ENCODE measurements at places on chromosomes 4 and X.

DNA sequence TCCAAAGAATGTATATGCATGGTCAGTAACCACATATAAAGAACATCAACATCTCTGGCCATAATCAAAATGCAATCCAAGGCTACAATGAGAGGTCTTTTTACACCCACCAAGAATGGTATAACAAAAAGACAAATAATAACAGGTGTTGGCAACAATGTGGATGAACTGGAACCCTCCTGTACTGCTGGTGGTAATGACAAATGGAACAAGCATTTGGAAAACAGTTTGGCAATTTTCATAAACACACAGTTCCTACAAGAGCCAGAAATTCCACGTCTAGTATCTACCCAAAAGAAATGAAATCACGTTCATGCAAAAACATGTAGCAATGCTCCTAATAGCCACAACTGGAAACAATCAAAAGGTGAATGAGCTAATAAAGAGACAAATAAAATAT lies 11.7 kb downstream of the UGT2B4 start:
- no peak for DNase-seq

- DNase-seq: no peak
Observed at GRCh38 chr4:87278335-87278794, 44.3 kb downstream of the HSD17B13 start.

- DNase-seq: no peak
Observed at GRCh38 chrX:19904778-19905367, 17.5 kb upstream of the SH3KBP1 start.

GRCh38 chr4:92305148-92305877 lies 1.5 kb downstream of the GRID2 start:
- no peak for DNase-seq

- no peak for DNase-seq
Observed at GRCh38 chr4:6753103-6753560, 29.4 kb upstream of the KIAA0232 start.

GRCh38 chr4:148305751-148306150 lies 136.5 kb downstream of the NR3C2 start:
- DNase-seq: no peak

DNA sequence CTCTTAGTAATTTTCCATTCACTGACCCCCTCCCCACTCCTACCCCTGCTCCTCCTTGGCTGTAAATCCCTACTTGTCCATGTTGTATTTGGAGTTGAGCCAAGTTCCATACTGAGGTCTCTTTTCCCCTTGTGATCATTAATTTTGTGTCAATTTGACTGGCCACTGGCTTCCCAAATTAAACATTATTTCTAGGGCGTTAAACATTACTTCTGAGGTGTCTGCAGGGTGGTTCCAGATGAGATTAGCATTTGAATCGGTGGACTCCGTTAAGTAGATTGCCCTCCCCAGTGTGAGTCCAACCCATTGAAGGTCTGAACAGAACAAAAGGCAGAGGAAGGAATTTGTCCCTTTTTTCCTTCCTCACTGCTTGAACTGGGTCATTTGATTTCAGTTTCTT lies 25.7 kb downstream of the SLC39A8 start:
- no peak for DNase-seq

- DNase-seq: no peak
Observed at GRCh38 chr4:183185018-183185417, 86.0 kb downstream of the WWC2 start.

GRCh38 chrX:81708487-81708886 lies 506.6 kb downstream of the SH3BGRL start:
- DNase-seq: no peak

- no peak for DNase-seq
Observed at GRCh38 chr4:41436419-41436818, 101.5 kb upstream of the LIMCH1 start.

DNA sequence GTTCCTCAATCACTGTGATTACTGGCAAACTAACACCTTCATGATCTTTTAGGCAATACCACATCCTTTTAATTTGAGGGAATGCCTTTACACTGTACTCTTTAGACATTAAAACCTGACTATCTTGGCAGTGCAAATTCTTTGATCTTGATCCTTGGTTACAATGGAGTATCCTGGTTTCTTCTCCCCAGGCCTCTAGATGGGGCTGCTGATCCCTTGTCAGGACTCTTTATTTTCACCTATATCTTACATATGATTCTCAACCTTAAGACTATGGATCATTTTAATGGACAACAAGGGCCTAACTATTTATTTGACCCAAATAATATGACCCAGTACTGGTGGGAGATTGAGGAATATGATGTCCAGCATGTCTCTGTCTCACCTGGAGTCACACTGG lies 1005.5 kb upstream of the INTU start:
- no peak for DNase-seq

DNA sequence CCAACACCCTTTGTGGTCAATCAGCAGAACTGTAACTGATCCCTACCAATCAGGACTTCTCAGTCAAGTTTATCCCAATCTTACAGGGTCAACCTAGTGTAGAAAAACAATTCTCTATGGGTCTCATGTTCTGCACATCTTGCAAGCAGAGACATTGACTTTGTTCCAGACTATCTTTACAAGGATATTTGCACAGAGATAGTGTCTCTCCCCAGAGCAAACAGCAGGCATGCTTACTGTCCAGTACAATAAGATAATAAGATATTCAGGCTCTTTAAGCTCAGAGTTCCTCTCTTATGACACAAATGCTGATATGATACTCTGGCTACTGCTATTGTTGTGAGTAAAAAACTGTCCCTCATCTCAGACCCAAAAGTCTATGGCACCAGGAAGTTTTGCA lies 53.2 kb downstream of the ACSL4 start:
- no peak for DNase-seq

- DNase-seq: no peak
Observed at GRCh38 chr4:18077808-18078207, 56.3 kb upstream of the LCORL start.

- DNase-seq: no peak
Observed at GRCh38 chr4:820230-821172, 5.4 kb downstream of the CPLX1 start.

DNA sequence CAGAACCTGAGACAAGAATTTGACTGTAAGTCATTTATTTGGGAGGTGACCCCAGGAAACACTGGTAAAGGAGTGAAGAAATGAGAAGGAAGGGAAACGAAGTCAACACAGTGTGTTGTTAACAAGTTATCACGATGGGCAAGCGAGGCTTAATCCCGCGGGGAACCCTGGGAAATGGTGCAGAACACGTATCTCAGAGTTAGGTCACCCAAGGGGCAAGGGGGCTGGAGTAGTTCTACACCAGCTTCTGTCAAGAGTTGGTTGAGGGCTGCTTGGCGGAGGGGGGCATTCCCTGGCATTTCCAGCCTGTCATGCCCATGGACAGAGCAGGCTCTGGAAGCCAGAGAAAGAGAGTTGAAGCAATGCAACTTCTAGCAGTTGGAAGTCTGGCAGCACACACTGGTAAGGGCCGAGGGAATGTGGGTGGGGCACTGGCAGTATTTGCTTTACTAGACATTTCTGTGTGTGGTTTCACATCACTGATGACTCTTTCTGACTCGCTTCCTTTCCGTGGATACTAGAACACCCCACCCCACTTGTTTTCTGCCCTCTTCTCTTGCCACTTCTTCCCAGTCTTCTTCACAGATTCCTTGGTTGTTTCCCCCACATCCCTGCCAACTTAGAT lies 52.2 kb upstream of the ADGRG2 start:
- DNase-seq: no peak

DNA sequence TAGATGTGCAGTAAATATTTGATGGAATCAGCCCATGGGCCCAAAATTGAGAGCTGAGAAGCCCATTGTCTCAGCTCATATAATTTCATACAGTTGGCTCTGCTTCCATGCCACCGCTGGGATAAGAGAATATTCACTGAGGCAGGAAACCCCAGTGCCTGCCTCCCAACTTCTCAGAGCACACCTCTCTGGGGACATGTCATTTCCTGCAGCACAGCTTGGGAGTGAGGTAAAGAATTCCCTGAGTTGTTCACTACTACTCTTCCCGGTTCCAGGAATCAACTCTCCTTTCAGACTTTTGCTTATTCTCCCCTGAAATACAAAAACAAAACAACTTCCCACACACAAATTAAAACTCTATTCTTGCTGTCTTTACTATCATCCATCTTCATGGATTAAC lies 389.3 kb downstream of the MAPK10 start:
- no peak for DNase-seq

DNA sequence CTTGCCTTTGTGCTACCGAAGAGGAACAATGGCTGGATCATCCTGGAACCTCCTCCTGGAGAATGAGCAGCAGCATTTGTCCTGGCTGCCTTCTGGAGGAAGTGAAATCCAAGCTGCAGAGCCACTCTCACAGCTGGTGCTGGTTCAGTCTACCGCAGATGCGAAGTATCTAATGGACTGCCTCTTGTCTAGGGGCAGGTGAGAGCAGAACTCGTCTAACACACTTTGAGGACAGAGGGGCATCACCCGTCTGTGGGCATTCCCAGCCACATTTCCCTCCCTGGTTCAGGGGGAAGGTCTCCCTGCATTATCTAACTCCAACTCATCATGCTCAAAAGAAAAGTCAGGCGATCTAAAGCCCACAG lies 338.2 kb upstream of the GATB start:
- no peak for DNase-seq

- no peak for DNase-seq
Observed at GRCh38 chr4:84870398-84871163, 95.9 kb downstream of the WDFY3 start.

DNA sequence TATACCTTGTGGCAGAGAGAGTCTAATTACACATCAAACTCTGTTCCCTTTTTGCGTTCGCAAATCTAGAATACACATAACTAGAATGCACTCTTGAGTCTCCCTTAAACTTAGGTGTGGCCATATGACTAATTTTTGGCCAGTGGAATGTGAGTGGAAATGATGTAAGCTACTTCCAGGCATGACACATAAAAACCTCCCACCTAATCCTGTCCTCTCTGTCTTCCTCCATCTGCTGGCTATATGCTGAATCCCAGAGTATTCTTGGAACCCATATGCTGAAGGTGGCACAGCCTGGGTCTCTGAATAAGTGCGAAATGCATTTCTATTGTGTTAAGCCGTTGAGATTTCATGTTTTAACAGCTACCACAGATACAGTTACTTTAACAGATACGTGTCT lies 269.9 kb upstream of the NRK start:
- DNase-seq: no peak

- DNase-seq: no peak
Observed at GRCh38 chr4:126544276-126544675, 1088.5 kb upstream of the INTU start.

GRCh38 chr4:41545238-41545637 lies 7.3 kb downstream of the LIMCH1 start:
- no peak for DNase-seq

DNA sequence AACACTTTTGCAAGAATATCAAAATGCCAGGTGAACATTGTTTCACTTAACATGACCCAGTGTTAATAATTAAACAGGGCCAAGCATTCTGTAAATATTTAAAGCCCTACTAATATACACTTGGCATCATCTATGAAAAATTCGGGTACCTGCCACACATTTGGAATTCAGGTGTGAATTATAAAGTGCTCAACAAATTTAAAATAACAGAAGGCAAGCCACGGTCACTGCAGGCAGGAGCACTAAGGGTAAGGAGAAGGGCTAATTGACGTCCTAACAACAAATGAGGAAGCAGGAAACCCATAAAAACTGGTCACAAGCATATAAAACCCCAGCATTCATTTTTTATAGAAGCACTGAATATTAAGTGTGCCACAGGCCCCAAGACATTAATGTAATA lies 43.8 kb upstream of the CPEB2 start:
- no peak for DNase-seq

- DNase-seq: no peak
Observed at GRCh38 chrX:39470588-39471407, 627.0 kb downstream of the BCOR start.

DNA sequence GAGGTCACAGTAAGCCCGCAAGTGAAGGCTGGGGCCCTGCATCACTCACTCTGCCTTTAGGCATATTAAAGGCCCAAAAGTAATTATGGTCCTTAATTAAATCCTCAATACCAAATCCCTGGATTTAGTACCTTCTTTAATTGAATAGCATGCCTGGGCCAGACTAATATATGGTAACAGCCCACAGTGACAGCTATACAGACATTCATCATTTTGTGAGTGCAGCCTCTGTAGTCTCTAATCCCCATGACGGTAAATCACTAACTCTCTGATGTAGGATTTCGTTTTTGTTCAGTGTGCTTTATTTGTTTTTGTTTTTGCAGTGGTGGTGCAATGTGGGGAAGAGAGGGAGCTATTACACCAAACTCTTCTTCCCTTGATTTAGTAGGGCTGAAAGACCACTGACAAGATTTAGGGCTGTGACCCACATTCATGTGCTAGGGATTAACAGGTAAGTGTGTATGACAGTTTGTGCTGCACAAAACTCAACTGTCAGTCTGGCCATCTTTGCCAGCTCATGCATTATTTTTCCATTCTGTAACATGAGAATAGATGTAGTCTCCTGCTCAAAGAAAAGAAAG lies 60.6 kb upstream of the SLC39A8 start:
- DNase-seq: no peak

DNA sequence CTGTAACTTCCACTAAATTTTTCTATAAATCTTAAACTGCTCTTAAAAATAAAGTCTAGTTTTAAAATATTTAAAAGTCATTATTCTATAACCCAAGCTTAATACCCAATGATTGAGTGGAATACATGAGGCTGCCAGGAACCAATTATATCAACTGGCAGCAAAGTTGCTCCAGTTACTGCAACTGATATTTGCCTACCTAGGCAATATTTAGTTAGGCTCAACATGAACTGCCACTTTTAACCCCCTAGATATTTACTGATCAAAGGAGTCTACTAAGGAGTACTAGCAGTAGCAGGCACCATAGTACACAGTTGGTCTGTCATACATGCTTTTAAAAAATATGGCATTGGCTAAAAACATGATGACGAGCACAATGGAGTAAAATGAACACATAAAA lies 29.9 kb upstream of the RADX start:
- no peak for DNase-seq

DNA sequence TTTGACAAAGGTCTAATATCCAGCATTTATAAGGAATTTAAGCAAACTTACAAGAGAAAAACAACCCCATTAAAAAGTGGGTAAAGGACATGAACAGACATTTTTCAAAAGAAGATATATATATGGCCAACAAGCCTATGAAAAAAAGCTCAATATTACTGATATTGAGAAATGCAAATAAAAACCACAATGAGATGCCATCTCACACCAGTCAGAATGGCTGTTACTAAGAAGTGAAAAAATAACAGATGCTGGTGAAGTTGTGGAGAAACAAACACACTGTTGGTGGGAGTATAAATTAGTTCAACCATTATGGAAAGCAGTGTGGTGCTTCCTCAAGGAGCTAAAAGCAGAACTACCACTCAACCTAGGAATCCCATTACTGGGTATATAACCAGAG lies 91.6 kb upstream of the EFHC2 start:
- no peak for DNase-seq

- DNase-seq: no peak
Observed at GRCh38 chr4:121016611-121017010, 55.7 kb downstream of the NDNF start.

GRCh38 chr4:184540307-184540706 lies 66.0 kb upstream of the IRF2 start:
- DNase-seq: no peak

GRCh38 chr4:152032722-152033131 lies 271.9 kb upstream of the GATB start:
- DNase-seq: no peak

- DNase-seq: no peak
Observed at GRCh38 chr4:170374770-170375169, 285.0 kb upstream of the AADAT start.
